HEK293T (cell line): ENCODE measurements at places on chromosomes 4 and X.

DNA sequence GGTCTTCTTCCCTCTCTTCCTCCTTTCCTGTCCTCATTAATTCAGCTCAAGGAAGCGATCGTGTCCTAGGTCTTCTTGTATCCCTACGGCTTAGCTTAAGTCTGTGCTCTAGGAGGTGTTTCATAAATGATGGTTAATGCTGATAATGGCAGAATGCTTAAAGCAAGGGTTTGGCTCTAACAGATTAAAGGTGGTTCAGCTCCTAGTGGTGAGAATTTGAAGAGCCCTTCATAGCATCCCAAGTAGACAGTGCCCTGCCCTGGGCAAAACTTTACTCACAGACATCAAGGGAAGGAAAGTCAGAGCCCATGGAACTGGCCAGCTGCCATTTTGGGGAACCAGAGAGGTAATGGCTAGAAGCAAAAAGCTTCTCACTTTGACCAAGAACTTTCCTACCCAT, 47.0 kb upstream of the PGRMC1 start:
- no peak for DNase-seq

GRCh38 chrX:150880808-150881165, 17.7 kb downstream of the CD99L2 start:
- no peak for DNase-seq

- no peak for DNase-seq
Measured at GRCh38 chrX:40933132-40933705, 152.0 kb upstream of the USP9X start.

DNA sequence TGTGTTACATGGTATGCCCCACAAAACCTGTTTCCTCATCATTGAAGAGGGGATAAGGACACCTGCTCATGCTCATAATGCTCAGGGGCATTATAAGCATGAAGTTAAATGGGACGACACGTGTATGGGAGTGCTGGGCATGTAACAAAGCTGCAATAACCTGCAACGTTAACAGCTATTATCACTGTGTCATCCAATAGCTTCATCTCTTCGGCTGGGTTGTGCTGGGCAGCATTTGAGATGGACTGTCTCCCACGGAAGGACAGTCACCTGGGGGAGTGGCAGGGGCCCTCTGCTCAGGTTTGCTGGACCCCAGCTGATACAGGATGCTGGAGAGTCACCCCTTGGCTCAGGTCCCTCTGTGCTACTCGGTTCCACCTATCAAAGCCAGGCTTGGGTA, 94.5 kb downstream of the NSUN7 start:
- no peak for DNase-seq

DNA sequence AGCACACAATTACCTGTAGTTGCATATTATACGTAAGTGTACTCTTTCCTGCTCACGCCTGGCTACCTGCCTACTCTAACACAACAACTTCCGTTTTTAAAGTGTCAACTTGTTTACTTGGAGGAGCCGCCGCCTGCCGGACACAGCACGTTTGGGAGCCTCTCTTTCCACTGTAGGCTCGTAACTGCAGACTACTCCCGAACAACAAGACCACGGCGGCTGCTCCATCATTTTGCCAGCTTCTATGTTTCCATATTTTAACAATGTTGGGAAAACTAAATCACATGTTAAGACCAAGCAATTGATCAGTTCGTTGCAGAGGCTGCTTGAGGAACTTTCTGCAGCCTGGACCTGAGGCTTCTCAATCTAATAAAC, 841 bp downstream of the MTNR1A start:
- peak; percentile 19 for DNase-seq

DNA sequence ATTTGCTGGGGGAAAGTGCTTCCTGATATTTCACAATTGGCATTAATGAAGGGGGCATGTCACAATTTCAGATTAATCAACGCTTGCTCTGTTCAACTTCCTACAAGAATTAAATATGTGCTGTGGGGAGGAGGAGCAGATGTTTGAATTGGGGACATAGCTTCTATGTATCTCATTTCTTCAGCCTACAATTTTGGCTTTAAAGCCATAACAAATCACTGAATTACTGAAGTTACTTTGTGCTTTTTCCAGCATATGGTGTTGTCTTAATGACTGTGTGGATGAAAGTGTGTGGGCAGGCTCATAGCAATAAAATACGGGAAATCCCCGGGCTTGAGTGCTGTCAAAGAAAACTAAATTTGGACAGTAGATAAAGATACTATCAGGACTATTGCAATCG, 813 bp downstream of the TLR7 start:
- no peak for DNase-seq

DNA sequence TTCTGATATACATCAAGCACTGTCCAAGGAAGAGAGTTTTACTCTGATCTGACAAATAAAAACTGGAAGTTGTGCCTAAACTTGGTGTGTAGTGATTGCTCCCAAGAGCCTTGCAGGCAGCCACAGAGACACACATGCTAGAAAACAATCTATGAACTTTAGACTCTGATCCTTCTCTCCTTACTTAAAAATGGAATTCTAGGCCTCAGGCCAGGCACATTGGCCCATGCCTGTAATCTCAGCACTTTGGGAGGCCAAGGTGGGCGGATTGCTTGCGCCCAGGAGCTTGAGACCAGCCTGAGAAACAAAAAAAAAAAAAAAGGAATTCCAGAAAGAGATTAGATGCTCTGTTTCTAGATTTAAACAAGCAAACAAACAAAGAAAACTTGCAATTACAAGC, 45.6 kb upstream of the S100G start:
- no peak for DNase-seq

DNA sequence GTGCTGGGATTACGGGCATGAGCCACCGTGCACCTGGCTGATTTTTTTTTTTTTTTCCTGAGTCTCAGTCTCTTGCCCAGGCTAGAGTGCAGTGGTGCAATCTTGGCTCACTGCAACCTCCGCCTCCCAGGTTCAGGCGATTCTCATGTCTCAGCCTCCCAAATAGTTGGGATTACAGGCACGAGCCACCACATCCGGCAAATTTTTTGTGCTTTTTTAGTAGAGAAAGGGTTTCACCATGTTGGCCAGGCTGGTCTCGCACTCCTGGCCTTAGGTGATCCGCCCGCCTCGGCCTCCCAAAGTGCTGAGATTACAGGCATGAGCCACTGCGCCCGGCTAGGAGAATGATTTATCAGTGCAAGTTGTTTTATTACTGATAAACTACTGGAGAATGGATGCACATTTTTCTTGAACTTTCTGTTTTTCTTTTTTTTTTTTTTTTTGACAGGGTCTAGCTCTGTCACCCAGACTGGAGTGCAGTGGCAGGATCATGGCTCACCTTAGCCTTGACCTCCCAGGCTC, 39.7 kb upstream of the DHRSX start:
- no peak for DNase-seq

DNA sequence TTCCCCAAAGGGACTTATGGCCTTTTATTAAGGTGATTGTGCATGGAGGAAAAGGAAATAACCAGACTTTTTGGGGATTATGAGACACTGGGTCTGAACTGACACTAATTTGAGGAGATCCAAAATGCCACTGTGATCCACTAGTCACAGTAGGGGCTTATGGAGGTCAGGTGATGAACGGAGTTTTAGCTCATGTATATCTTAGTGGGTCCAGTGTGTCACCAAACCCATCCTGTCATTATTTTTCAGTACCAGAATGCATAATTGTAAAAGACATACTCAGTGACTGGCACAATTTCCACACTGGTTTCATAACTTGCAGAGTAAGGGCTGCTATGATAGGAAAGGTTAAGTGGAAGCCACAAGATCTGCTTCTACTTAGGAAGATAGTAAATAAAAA, 131.3 kb downstream of the RTL3 start:
- no peak for DNase-seq

- DNase-seq, result no peak
Measured at GRCh38 chr4:174993916-174994315, 75.8 kb downstream of the ADAM29 start.

- no peak for DNase-seq
Measured at GRCh38 chr4:72969976-72970375, 99.5 kb downstream of the COX18 start.

DNA sequence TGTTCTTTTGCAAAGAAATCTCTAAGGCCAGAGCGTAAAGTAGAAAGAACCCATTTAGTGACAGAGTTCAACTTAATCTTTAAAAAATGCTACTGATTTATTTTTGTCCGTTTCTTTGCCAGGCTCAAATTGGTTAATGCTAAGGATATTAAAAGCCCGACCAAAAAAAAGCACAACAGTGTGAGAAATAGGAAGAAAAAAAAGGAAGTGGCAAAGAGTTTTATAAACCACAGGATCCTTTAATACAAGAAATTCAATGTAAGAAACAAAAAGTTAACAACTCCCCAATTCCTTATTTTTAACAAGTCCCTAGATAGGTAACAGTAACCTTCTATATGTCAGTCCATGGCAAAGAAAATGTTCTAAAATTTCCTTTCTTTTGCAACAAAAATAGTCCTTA, 480.4 kb downstream of the ACTRT1 start:
- no peak for DNase-seq

DNA sequence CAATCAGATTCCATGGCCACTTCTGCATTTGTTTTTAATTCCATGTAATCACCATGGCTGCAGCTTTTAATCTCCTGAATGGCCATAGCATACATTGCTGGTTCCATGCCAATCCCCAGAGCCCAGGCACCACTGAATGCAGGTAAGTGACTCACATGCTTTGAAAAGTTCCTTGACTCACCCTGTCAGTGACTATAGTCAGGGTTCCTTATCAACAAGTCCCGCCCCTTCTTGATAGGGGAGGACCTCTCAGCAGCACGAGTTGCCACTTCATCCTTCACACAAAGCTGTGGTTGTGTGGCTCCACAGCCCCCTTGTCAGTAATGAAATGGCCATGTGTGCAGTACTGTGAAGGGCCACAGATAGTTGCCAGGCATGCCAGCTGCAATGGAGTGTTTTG, 516.6 kb downstream of the PPARGC1A start:
- no peak for DNase-seq

GRCh38 chr4:64539234-64539849, 130.1 kb upstream of the TECRL start:
- peak; percentile 56 for DNase-seq

DNA sequence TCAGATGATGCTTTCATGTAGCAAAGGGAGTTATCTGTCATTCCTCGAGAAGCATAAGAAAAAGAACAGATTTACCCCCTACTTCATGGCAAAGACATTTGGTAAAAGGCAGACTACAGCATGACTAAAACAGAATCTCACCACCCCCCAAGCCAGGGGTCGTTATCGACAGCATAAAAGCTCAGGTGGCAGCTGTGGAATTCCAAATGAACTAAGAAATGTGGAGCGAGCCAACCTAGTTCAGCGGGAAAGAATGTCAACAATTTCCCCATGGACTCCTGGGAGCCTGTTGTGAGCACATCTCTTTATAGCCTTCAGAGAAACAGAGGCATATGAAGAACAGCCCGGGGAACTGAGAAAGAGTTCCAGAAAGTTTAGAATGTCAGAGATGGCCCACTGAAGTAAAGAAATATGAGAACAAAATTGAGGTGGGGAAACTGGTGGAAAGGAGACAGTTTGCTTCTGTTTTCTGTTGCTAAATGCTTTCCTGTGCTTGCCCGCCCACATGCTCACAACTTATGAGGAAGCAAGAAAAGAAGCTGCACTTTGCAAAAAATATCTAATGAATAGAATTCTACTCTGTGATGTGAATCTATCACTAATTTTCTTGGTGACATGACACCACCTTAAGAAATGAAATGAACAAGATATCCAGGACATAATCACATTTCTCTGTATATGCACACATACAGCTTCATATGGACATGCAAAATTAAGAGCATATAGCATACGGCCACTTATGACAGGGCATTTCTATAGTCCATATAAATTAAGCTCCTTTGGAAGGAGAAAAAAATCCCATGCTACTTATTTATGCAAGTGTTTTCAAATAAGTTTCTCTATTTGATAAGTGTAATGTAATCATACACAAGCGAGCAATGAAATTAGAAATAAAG, 135.3 kb upstream of the MID1 start:
- DNase-seq, result no peak

DNA sequence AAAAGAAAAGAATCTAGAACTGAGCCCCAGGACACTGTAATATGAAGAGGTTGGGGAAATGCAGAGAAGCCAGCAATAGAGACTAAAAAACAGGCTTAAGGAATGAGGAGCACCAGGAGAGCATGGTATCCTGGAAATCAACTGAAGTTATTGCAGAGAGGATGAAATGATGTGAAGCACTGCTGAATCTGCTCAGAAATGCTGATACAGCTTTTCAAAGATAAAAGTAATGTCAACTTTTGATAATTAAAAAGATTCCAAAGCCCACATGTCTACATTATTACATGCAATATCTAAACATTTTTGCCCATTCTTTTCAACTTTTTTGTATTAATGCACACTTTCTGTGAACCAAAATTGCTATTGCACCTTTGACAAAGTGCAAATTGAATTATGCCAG, 718.4 kb downstream of the ADGRL3 start:
- no peak for DNase-seq

GRCh38 chrX:72346302-72346949, 40.7 kb upstream of the CITED1 start:
- no peak for DNase-seq

- no peak for DNase-seq
Measured at GRCh38 chrX:9376111-9376510, 88.7 kb upstream of the TBL1X start.

- DNase-seq, result no peak
Measured at GRCh38 chr4:113884655-113885054, 94.8 kb downstream of the ARSJ start.

DNA sequence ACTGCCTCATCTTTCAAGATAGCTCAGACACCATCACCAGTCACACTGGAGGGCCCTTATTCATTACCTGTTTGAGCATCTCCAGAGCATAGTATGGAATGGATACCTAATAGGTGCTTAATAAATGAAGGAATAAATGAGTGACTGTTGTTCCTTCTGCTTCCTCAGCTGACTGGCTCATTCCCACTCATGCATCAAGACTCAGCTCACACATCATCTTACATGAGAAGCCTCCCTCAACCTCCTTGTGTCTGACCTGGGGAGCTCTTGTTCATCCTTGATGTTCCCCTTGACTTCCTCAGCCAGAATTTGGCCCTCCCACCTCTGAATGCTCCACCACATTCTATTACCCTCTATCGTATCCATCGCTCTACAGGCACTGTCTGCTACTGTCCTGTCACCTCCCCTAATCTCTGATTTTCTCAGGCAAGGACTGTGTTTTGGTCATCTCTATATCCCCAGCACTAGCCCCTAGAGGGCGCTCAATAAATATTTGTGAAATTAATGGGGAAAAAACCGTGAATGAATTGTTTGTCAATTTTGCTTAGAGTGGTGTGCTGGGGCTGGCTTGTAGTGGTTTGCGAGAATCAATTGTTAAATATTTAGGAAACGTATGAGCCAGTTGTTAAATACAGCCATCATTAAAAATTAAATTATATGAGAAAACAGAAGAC, 88.3 kb downstream of the NHSL2 start:
- peak; percentile 65 for DNase-seq

- DNase-seq, result no peak
Measured at GRCh38 chr4:151991001-151991883, 230.4 kb upstream of the GATB start.

DNA sequence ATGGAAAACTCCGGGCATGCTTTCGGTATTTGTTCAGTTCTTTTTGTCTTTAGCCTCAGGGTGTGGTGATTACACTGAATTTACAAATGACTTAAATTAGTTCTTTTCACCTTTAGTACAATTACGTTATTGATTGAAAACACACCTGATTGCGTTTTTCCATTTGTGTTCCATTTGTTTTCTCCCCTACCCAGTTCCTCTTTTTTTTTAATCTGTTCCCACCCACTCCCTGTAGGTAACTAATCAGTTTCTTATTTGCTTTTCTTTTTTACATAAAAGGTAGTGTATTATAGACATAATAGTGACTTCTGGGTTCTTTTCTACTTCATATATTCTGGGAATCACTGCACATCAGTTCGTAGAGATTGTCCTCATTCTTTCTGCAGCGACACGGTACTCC, 53.4 kb downstream of the TNIP2 start:
- DNase-seq, result no peak
